Stimulated activated CD8-positive, alpha-beta memory T cell treated with anti-CD3 and anti-CD28 coated beads, Interleukin-15, amount 100 ng/mL, for 1 hour (primary cell): ENCODE measurements at places on chromosomes 11 and 22.

- no peak for DNase-seq
These were observed 2.6 kb upstream of the SLC22A25 start for GRCh38 chr11:63246045-63246444.

GRCh38 chr11:71929491-71929890, 645 bp downstream of the RNF121 start:
- no peak for DNase-seq

GRCh38 chr22:44396727-44397722, 84.3 kb upstream of the SHISAL1 start:
- no peak for DNase-seq

- no peak for DNase-seq
These were observed 44.4 kb downstream of the P4HA3 start for GRCh38 chr11:74267014-74267413.

GRCh38 chr22:38262051-38262795, 10.6 kb downstream of the TMEM184B start:
- no peak for DNase-seq

DNA sequence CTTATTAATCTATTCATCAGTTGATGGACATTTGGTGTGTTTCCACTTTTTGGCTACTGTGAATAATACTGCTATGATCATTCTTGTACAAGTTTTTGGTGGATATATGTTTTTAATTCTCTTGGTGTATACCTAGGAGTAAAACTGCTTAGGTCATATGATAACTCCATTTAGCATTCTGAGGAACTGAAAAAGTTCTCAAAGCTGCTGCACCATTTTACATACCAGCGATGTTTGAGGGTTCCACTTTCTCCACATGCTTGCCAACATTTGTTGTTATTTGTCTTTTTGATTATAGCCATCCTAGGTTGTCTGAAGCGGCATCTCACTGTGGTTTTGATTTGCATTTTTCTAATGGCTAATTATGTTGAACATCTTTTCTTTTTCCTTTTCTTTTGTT, 4.1 kb upstream of the ACER3 start:
- DNase-seq: no peak

DNA sequence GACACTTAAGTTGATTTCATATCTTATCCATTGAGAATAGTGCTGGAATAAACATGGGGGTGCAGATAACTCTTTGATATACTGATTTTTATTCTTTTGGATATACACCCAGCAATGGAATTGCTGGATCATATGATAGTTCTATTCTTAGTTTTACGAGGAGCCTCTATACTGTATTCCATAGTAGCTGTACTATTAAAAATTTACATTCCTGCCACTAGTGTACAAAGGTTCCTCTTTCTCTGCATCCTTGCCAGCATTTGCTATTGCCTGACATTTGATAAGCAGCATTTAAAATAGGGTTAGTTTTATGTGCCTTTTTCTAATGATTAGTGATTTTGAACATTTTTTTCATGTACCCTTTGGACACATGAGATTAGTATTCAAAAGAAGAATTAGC, 554.2 kb downstream of the JRKL start:
- no peak for DNase-seq

DNA sequence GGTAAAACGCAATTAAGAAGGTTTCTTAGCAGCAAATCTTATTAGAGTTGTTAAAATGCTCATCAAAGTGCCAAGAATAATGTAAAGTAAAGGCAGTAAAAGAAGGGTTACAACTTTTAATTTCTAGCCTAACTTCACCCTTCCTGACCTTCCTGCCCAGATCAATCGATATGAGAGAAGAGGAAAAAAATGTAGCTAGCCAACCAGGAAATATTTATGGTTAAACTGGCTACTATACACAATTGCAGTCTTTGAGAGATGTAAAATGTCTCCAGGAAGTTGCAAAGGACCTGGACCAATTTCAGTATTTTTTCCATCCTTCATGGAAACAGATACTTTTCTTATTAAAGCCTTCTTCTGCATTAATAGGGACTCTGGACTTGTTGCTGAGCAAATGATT, 141.8 kb upstream of the CCDC90B start:
- DNase-seq: no peak

DNA sequence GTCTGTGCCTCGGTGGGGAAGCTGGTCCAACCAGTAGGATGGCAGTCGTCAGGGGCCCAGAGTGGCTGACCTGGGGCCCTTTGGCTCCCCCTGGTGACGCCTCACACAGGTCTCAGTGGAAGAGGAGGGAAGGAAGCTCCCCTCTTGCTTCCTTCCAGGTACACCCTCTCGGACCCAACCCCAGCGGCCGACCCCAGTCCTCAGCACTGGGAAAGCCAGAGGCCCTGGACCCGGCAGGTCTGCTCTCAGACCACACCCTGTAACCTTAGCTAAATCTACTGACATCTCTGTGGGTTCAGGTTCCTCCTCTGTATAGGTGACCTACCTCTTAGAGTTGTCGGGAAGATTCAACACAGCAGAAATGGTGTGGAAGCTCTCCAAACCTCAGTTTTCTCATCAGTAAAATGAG, 3.4 kb upstream of the SCUBE1 start:
- peak; percentile 49 for DNase-seq

GRCh38 chr22:39016592-39016991, 2.5 kb downstream of the APOBEC3C start:
- DNase-seq: no peak
